Stimulated activated naive CD8-positive, alpha-beta T cell treated with anti-CD3 and anti-CD28 coated beads, Interleukin-15, Interleukin-2, amounts not matched to agents 100 U/mL and 50 U/mL, for 24 hours (primary cell): ENCODE measurements at places on chromosomes 13 and 19.

DNA sequence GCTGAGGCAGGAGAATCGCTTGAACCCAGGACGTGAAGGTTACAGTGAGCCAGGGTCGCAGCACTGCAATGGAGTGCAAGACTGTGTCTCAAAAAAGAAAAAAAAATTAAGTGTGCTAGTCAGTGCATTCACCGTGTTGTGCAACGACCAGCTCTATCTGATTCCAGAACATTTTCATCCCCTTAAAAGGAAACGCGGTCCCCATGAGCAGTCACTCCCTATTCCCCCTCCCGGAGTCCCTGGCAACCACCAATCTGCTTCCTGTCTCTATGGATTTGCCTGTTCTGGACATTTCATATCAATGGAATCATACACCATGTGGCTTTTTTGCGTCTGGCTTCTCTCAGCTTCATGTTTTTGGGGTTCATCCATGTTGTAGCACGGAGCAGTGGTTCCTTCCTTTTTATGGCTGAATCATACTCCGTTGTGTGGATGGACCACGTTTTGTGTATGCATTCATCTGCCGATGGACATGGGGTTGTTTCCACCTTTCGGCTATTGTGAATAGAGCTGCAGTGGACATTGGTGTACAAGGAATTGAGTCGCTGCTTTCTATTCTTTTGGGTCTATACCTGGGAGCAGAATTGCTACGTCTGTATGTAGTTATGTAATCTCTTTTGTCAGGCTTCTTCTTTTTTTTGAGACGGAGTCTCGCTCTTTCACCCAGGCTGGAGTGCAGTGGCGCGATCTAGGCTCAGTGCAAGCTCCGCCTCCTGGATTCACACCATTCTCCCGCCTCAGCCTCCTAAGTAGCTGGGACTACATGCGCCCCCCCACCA lies 19.8 kb downstream of the MYO9B start:
- no peak for DNase-seq

GRCh38 chr19:35013041-35013819 lies 13.1 kb downstream of the GRAMD1A start:
- peak; percentile 87 for DNase-seq

GRCh38 chr19:8456064-8456463 lies 11.3 kb downstream of the HNRNPM start:
- DNase-seq = no peak

DNA sequence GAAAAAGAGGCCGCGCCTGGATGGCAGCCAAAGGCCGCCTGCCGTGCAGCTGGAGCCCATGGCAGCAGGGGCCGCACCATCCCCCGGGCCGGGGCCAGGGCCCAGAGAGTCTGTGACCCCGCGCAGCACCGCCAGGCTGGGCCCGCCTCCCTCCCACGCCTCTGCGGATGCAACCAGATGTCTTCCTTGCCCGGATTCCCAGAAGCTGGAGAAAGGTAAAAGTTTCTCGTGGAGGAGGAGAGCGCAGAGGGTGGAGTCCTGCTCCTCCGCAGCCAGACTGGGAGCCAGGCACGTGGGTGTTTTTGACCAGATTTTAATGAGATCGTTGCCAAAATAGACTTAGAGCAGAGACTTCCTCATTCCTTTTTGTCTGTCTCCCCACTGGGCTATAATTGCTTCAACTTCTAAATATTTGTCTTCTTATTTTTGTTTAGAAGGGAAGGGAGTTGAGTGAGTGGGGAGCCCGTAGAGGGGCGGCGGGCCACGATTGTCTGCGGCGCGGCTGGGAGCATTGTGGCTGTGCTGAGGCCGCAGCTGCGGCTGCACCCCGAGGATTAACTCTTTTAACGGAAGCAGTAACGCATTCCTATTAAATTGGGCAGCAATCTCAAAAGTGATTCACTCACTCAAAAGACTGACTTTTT lies 22.8 kb upstream of the NDUFS7 start:
- DNase-seq = no peak

DNA sequence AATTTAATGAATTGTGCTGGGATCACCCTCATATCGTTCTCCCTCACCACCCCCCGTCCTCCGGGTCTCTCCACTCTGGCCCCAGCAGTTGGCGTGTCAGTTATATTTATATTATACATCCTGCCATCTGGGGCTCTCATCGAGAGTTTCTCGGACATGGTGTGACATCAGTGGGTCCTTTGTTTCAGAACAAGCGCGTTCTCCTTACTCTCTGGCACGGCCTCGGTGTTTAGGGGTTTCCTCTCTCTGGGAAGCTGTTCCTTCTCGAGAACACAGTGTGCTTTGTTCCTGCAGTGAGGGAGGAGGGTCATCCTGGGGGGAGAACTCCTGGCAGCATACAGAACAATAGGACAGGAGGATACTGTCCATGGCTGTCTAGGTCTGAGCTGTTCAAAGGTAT lies 9.8 kb upstream of the MCF2L start:
- DNase-seq = no peak
